RCC 7860 (cell line): ENCODE measurements at places on chromosomes 11 and 22.

DNA sequence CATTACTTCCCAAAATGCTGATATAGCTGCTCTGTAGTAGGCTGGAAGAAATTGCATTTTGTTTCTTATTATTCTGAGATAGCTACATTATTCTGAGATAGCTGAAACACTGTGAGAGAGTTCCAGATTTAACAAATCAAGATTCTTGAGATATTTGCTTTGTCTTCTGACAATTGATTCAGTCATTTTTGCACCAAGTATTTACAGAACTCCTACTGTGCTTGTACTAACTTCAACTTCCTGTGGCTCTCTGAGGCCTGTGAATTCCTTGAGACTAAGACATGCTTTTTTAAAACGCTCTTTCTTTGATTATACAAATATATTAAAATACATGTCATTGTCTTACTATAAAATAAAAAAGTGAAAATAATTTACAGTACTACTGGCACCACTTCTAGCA lies 52.7 kb downstream of the USP47 start:
- DNase-seq = no peak

- no peak for DNase-seq
Observed at GRCh38 chr22:32854351-32854804, 52.9 kb downstream of the TIMP3 start.

- DNase-seq = no peak
Observed at GRCh38 chr11:13857828-13858227, 104.7 kb upstream of the SPON1 start.

GRCh38 chr22:50729391-50730012 lies 8.5 kb upstream of the ACR start:
- no peak for DNase-seq

DNA sequence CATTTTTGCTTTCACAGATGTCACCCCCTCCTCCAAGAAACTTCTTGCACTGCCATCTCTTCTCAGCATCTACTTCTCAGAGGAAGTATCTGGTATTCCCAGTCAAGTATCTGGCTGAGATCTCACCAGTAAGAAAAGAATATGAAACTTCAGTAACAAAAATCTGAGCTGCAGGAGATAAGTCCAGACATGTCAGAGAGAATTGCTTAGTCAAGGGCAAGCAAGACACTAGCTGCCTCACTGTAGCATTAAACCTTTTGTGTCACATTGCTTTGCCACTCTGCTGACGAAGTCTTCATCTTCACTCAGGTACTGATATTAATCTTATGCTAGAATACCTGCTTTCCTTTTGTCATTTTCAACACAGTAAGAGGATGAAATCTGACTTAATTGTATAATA lies 70.6 kb upstream of the ZC3H12C start:
- no peak for DNase-seq
